ENCODE measurements at places on chromosomes 12 and 14.
A peak's percentile ranks its signal among the peaks of the same experiment; 100 is the strongest.

DNA sequence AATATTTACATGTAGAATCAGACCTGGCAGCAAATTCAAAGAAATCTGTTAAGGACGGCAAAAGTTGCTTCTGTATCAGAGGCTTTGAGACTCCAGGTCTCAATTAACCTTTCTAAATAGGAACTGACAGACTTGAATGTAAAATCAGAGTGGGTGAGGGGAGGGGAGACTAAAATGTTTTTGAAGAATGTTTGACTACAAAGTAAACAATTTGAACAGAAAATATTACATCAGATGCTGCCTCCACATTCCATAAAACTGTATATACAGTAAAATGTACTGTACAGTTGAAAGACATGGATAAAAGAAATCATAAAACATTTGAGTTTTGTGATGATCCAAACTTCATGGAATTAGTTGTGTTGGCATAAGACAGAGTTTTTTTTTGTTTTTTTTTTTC lies 49.5 kb upstream of the POC1B start:
- DNase-seq = no peak

GRCh38 chr12:84793558-84794367 lies 118.8 kb downstream of the SLC6A15 start:
- DNase-seq = no peak

GRCh38 chr14:71947947-71948500 lies 15.8 kb downstream of the RGS6 start:
- DNase-seq = no peak

GRCh38 chr14:104967386-104968152 lies 10.6 kb downstream of the AHNAK2 start:
- no peak for DNase-seq

- no peak for DNase-seq
These were observed 56.6 kb downstream of the MAX start for GRCh38 chr14:65045709-65046108.

DNA sequence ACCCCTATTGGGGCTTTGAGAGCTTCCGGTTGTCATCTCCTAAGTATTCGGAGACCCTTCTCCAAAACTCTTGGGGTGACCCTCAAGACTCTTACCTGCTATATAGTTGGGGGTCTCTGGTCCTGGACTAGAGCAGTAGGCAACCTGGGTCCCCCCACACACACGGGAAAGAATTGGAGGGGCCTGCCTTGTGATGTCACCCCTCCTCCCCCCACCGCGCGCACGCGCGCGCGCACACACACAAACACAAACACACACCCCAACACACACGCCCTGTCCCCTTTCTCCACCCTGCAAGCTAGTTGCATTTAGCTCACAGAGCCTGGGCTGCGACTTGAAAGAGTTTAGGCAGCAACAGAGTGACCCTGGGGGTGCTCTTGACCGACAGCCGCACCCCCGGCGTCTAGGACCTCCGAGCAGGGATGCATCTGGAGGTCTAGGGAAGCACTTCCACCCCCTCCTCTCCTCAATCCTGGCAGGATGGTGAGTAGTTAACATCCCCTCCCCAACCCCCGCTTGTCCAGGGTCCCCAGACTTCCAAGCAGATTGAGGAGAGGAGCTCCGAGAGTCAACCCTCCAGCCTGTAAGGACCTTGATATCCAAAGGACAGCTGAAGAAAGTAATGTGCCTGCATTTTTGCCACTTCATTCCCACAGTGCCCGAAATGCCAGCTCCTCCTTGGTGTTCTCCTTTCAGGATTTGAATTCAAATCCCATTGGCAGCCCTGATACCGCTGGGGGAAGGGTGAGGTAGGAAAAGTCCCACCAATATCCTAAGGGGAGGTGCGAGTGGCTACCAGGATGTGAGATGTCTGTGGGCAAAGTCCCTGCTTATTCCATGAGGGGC lies 1.4 kb upstream of the DNAJC14 start:
- DNase-seq = peak; percentile 19

GRCh38 chr14:51844081-51844881 lies 16.1 kb upstream of the GNG2 start:
- DNase-seq = no peak

DNA sequence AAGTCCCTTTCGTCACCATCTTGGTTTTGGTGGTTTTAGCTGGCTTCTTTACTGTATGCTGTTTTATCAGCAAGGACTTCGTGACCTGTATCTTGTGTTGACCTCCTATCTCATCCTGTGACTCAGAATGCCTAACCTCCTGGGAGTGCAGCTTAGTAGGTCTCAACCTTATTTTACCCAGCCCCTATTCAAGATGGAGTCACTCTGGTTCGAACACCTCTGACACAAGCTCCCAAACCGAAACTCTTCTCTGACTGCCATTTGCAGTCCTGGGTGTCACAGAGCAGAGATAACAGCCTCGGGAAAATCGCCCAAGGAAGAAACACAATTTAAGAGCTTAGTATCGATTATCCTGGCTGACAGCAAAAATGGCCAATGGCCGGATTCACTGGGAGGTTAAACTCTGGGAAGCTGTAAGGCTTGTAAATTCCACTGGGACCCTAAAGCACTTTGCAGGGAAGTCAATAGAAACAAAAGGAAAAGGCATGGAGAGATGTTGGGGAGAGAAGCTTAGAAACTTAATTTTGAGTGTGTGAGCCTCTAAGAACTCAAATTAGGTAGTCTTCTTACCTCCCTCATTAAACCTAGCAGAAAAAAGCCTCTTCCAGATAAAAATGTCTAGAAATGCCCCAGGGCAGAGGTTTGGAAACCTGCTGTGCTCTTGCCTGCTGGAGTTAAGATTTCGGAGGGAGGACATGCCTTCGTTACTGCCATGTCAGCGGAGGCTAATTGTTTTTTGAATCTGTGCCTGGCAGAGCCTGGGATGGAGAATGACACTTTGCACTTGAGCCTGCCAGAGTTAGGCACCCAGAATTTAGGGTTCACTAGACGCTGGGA lies 56.5 kb upstream of the RPH3A start:
- DNase-seq = no peak

DNA sequence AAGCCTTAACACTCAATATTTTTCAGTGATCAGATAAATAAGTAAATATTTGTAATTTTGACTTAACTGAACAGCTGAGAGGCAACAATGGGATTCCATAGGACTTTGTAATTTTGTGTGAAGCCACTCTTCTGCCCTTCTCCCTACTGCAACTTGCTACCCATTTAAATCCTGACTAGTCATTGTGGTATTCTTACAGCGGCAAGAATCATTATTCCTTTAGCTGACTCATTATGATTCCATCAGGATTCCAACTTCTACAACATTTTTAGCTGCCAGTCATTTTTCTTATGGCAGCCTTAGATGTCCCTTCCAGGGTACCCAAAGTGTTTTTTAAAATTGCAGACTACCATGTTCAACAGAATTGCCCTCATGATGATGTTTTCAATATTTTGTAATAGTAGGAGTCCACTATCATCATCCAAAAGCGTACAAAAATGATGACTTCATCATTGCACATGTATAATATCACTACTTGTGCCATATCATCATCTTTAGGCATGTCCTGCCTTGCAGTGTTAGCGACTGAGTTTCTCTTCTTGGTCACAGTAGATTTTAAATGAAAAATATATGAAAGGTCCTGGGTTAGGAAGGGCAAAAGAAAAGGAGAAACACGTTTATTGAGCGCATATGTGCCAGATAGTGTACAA lies 5.1 kb upstream of the MAGOHB start:
- no peak for DNase-seq

DNA sequence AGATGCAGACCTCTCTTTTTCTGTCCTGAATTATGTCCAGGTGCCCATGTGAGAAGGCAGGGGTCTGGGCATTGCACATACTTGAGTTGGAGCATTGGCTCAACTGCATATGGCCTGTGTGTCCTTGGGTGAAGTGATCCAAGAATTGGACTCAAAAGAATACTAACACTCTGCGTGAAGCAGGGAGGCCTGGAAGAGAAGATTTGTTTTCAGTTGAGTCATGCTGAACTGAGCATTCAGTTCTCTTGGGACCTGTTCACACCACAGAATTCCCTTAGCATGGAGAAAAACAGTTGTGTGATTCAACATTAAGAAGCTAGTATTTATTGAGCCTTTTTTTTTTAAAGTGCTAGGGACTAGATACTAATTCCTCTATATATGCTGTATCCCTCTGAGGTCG lies 164.7 kb upstream of the TBX3 start:
- DNase-seq = no peak

GRCh38 chr12:89756194-89756584 lies 47.6 kb upstream of the ATP2B1 start:
- DNase-seq = no peak

DNA sequence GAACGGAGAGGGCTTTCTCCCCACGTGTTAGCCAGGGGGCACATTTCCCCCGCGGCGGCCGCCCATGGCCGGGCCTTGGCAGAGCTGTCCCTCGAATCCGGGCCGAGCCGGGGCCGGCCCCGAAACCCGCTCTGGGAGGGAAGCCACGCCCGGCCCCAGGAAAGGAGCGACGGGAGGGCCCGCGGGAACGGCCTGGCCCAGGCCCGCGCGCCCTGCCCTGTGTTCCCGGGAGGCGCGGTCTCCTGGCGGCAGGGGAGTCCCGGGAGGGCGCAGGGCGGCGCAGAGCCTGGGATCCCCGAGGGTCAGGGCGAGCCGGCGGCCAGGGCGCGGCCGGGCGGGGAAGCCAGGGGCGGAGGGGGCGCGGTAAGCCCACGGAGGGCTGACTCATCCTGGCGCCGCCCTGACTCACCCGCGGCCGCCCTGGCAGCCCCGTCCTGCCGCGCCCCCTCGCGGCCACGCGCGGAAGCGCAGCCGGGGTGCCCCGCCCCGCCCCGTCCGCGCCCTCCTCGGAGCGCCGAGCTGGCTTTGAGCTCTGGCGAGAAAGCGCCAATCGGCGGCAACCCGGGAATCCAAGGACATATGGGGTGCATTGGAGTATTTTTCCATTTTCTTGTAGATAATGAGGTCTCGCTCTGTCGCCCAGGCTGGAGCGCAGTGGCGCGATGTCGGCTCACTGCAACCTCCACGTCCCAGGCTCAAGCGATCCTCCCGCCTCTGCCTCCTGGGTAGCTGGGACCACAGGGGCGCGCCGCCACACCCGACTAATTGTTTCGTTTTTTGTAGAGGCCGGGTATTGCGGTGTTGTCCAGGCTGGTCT lies 31.8 kb upstream of the PLEKHG6 start:
- DNase-seq = peak; percentile 59

- DNase-seq = no peak
These were observed 19.1 kb downstream of the RPAP3 start for GRCh38 chr12:47686645-47687240.

DNA sequence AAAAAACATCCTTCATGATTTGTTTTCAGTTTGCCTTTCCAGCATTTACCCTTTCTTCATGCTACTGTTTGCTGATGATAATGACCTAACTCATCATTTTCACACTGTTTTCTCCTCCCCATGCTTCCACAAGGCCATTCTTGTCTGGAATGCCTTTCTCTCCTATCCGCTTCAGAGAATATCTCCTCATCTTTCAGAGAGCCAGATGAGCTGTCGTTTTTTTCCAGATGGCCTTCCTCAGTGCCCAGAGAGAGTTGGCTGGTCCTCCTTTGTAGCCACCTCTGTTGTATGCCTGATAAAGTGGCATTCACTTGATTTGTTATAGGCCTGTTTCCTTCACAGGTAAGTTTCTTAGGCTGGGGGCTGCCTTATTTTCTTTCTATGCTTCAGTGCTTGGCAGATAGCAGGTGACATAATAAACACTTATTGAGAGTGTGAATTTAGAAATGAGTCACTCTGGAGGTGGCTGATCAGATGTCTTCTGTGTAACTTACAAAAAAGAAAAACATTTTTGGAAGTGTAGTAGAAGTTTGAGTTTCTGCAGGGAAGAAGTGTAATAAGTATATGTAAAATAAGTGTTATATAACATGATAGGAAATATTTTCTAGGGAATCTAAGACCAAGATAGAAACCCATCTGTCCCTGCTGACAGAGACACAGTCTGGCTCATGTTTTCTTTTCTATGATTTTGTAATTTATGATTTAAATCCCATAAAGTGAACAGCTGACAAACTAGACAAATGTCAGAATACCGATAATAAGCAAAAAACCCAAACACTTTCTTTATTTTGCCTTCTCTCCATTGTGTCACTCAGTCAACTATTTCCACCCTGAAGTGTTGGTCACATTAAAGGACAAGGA lies 174.5 kb downstream of the DACT1 start:
- no peak for DNase-seq

- DNase-seq = no peak
These were observed 2.1 kb downstream of the LDHB start for GRCh38 chr12:21655591-21655990.

DNA sequence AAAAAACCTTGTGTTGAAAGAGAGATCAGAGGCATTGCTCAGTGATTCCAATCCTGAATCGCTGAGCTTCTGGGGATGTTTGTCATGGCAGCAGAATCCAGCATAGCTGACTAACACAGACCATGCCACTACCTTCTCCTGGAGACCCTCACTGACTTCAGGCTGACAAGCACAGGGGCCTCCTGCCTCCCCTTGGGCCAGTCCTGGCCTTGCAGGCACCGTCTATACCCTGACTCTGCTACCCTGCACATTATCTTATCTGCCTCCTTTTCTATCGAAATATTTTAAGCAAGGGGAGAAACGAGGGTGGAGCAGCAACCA lies 139.8 kb downstream of the KIF26A start:
- no peak for DNase-seq

- no peak for DNase-seq
These were observed 10.8 kb upstream of the AQP2 start for GRCh38 chr12:49939707-49940106.

GRCh38 chr14:101797856-101798255 lies 36.3 kb downstream of the PPP2R5C start:
- no peak for DNase-seq

DNA sequence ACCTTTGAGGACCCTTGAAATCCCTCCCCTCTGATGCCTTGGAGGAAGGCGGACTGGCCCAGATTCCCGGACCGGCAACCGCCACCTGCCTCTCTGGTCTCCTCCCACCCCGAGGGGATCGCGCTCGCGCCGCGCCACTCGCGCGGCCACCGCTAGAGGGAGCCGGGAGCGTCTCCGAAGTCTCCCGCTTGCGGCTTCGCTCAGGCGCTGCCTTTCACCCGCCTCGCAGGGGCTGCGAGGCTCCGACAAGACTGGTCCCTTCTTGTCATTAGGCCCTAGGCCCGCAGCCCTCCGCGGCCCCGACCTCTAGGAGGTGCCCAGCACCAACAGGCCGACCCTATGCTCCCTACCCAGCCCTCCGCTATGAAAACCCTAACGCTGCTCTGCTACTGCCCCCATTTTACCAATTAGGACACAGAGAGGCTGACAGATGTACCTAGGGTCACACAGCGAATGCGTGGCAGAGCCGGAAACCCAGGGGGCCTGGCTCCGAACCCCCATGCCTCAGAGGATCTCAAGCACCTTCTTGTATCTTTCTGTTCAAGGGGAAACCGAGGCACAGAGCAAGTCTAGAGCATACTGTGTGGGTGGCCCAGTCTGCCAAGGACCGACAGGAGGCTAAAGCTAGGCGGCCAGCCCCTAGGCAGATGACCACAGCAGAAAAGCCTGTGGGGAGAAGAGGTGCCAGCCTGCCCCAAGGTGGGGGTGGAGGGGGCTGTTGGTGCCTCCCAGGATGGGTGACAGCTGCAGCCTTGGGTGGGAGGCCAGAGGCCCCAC lies 21.4 kb upstream of the VSX2 start:
- DNase-seq = peak; percentile 73

All from stimulated activated CD4-positive, alpha-beta T cell treated with anti-CD3 and anti-CD28 coated beads, Interleukin-1b, Interleukin-23, amount 100 ng/mL, for 1 hour (primary cell).